Stimulated activated CD8-positive, alpha-beta memory T cell treated with anti-CD3 and anti-CD28 coated beads, Interleukin-4, amount 100 ng/mL, for 4 hours (primary cell): ENCODE measurements at places on chromosomes 5 and 9.

DNA sequence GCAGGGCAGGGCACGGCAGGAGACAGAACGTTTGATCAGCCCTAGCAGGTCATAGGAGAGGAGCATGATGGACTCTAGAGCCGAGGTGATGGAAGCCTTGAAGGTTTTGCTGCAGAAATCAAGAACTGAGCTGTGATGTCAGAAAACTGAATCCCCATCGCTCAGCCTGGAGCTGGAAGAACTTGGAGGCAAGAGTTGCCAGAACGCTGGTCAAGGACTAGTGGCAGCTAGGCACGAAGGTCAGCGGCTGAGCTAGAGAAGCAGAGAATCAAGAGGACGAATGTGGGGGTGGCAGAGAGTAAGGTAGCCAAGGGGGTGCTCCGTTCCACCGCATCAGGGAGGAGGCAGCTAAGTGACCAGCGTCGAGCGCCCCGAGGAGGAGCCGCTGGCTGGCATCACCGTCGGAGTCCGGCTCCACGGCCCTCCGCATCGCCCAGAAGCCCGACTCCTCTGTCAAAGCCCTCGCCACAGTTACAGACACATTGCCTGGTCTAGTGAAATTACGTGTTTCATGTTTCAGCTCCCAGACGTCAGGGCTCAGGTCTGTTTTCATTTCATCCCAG lies 1.2 kb upstream of the GALNT10 start:
- DNase-seq: no peak

DNA sequence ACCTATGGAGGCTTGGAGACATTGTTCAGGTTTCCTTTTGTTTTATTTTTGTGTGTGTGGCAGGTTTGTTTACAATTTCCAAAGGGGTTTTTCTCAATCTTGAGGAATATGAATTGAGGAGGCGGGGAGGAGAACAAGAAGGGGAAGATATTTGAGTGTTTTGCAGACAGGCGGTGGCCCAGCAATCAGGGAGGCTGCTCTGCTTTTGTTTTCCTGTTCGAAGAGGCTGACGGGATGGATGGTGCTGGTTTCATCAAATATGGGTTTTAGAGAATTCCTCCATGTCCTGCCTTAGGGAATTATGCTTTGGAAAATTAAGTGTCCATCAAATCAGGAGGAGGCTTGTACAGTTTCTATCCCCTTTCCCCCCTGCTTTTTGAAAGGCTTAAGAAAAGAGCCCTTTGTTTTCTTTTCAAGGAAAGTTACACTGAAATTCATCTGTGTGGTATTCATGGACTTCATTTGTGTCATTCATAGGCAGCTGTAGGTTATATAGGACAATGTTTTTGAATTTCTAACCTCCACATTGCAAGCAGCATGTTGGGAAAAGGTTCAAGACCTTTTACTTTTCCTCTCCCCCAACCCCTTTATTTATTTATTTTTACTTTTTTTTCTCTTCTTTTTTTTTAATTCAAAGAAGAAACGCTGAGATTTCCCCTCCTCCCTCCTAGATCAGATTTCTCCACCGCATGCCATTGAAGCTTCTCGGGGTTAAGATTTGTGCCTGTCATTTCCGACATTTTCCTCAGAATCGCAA lies 107.4 kb downstream of the ZNF462 start:
- no peak for DNase-seq

DNA sequence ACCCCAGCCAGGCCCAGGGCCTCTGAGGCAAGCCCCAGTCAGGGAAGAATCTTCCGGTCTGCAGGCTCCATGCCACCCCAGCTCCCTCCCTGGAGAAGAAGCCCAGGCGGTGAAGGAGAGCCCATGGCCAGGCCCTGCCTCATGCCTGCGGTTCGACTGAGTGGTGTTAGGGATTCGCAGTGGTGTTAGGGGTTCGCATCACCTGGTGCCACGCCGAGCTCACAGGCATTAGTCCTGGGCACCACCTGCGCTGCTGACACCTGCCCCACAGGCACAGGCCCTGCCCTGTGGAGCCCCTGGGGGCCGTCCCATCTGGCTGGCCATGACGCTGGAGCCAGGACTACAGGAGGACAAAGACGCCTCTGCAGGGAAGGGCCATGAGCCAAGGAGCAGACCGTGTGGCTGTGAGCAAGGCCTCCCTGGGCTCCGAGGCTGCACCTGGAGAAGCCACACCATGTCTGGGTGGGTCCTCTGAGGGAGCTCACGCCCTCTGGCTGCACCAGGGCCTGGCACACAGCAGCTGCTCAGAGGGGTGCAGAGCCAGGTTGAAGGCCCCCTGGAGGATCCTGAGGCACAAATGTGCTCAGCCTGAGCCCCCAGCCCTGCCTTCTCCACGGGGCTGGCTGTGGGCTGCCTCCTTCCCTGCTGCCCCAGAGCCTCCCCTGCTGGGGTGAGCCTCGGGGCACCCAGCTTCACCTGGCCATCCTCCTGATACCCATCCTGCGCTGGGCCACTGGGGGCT lies 27.6 kb upstream of the RNF130 start:
- DNase-seq: no peak

DNA sequence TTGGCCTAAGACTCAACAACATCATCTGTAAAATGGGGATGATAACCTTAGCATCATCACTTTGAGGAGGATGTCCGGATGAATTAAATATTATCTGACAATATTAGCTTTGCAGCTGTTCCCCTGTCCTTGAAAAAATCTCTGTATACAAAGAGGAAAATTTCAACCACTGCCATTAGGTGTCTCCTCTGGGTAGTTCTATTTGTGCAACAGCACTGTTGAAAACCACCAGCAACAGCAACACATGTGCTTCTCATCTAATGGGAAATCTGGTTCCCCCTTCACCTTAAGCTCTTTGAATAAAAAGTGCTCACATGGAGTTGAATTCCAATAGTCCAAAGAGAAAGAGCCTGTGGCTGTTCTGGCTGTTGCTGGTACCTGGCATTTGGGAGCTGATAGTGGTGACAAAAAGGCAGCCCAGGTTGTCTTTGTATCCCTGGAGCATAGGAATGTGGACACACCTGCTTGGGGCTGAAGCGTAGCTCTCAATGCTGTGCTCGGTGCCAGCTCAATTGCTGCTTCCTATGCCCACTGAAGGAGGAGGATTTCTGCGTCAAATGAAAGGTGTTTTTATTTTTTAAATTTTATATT lies 322.1 kb upstream of the MSX2 start:
- no peak for DNase-seq

DNA sequence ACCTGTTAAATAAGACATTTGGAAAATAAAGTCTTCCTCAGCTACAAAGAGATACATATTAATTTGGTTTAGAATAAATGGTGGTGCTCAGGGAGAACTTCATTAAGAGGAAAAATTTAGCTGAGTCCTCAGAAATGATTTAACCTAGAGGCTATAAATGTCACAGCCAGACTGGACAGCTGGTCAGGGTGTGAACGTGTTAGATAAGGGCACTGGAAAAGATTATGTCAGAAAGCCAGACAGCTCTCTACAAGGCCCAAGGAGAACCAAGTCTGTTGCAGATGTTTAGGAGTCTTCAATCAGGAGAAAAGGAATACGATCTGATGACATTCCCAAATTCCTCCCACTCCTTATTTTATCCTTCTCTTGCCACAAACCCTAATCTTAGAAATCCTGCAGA lies 265.2 kb downstream of the MAT2B start:
- DNase-seq: no peak

GRCh38 chr9:81596679-81597418 lies 92.5 kb downstream of the TLE1 start:
- DNase-seq: no peak

DNA sequence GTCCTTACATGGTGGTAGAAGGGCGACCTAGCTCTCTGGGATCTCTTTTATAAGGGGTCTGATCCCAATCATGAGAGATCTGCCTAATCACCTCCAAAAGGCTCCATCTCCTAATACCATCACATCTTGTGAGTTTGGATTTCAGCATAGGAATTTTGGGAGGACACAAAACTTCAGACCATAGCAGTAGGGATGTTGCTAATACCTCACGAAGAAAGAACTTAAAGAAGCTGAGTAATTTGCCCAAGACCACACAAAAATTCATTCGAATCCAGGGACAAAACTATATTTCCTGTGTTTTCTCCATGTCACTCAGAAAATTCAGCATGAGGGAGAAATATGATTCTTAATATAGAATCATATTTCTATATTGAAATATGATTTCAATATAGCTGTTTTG lies 32.7 kb downstream of the MTAP start:
- DNase-seq: no peak

- no peak for DNase-seq
Measured at GRCh38 chr5:62592558-62592957, 13.9 kb downstream of the LRRC70 start.

DNA sequence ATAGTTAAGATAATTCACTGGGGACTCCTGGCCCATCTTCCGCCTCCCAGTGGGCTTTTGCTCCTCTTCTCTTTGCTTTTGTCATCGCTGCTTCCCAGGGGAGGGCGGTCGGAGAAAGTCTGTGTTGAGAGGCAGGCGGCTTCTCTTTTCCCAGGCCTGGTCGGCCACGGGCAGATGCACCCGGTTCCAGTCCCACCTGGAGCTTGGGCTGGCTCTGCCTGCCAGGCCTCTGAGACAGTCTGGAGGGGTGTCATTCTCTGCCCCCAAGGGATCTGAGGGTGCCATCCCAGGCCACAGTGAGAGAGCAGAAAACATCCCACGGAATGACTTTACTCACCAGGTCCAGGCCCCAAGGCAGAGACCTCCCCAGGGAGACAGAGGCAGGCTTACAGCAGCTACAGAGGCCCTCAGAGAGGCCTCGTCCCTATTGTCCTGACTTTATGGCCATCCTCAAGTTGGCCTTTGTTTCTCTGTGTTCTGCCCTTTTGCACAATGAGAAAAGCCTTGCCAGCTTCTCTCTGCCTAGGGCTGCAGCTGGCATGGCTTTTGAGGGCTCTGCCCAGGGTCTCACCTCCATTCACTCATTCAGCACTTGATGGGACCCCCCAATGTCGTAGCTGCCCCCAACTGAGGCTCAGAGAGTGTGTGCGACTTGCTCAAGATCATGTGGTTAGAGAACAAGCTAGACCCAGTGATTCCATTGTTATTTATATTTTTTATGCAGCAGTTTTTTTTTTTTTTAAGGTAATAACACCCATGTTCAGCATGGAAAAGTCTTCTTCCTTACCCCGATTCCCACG lies 44.2 kb upstream of the BOD1 start:
- DNase-seq: no peak

GRCh38 chr9:120919843-120920805 lies 6.5 kb downstream of the TRAF1 start:
- no peak for DNase-seq

DNA sequence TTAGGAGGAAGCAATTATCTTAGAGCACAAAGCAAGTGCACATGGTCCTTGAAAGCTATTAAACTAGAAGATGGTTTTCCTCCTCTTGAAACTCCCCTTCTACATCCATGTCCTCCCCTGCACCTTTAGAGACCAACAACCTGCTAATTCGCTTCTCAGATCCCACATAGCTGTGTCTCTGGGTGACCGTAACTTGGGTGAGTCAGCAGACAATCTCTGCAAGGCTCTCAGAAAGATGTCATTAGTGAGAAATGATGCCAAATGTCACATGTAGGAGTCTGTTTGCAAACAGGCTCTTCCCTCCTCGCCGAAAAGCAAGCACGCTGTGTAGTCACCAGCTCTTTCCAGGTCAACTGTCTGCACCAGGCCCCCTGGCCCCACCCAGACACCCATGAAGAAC lies 291.8 kb downstream of the SLIT3 start:
- DNase-seq: no peak

- DNase-seq: no peak
Measured at GRCh38 chr9:92992549-92992948, 45.2 kb downstream of the FGD3 start.

- DNase-seq: no peak
Measured at GRCh38 chr9:38768351-38768761, 48.4 kb upstream of the FAM240B start.

GRCh38 chr5:112703866-112704820 lies 33.5 kb upstream of the APC start:
- no peak for DNase-seq

GRCh38 chr5:100904259-100904861 lies 1.3 kb upstream of the ST8SIA4 start:
- no peak for DNase-seq

DNA sequence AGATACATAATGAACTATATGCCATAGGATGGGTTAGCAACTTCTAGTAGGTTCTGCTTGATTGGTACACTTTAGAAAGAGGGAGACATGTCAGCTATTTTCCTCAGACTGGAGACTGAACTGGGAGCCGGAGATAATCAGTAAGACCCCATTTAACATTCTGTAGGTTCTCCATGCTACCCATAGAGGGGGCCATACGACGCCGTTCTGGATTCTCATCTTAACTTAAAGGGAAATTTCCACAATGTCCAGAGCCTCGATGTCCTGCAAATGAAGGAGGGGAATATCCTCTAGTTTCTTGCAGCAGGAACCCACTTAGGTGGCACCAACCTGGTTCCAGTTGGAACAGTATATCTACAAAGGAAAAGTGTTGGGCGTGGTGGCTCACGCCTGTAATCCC lies 22.3 kb upstream of the NPM1 start:
- DNase-seq: no peak

DNA sequence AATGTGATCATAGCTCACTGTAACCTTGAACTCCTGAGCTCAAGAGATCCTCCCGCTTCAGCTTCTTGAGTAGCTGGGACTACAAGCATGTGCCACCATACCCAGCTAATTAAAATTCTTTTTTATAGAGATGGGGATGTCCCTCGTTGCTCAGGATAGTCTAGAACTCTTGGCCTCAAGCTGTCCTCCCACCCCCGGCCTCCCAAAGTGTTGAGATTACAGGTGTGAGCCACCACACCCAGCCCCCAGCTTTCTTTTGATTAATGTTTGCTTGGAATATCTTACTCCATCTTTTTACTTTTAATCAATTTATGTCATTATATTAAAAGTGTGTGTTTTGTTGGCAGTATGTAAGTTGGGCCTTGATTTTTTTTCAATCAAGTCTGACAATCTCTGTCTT lies 59.4 kb upstream of the EXOC3 start:
- DNase-seq: no peak

GRCh38 chr9:101738566-101739183 lies at the start of gene GRIN3A:
Gene GRIN3A, minus strand, starts transcription at chr9:101738647. Its CDS starts 668 bp downstream, at chr9:101737979.
- no peak for DNase-seq

GRCh38 chr9:10127867-10128266 lies 484.9 kb downstream of the PTPRD start:
- no peak for DNase-seq

- no peak for DNase-seq
Measured at GRCh38 chr9:36136894-36137391, 410 bp downstream of the GLIPR2 start.

DNA sequence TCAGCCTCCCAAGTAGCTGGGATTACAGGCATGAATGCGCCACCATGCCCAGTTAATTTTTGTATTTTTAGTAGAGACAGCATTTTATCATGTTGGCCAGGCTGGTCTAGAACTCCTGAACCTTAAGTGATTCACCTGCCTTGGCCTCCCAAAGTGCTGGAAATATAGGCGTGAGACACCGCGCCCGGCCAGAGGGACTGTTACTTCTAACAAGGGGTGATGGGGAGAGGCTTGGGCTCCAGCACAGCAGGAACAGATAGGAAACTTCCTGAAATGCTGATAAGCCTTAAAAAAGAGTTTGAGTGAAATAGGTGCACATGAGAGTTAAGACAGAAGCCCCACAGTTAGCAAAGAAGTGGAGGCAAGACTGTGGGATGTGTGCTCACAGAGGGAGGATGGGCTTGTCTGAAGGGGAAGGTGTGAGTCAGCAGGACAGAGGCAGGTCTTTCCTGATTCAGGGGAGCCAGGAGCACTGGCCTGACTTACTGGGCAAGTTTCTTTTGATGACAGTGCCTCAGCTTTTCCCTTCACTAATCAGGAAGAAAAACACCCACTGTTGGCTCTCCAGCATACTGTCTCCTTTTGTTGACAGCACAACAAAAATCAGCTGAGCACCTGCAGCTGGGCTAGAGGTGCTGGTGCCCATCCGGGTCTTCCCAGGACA lies 68.4 kb downstream of the RAD23B start:
- DNase-seq: no peak
